Hematopoietic multipotent progenitor cell (in vitro differentiated cells): ENCODE measurements at places on chromosomes 13 and 19. TPM values are rescaled to one million over a fixed set of nuclear protein-coding genes. Genes with fewer than 3 reads are reported as not detected.

The SIRT2 gene
- 59.0 TPM for total RNA-seq

The CYP4F22 gene
- total RNA-seq: 5.4 TPM

The C1QTNF9B gene
- total RNA-seq: not detected

The ZNF234 gene
- 4.6 TPM for total RNA-seq

The PROZ gene
- not detected for total RNA-seq

The BRME1 gene
- 2.4 TPM for total RNA-seq

The LRP3 gene
- 6.7 TPM for total RNA-seq

The COX6B2 gene
- total RNA-seq: 0.27 TPM

The FCAR gene
- 1.3 TPM for total RNA-seq

The ZNF772 gene
- 29.9 TPM for total RNA-seq

The ZNF575 gene
- total RNA-seq: 0.81 TPM

The PLK5 gene
- not detected for total RNA-seq

The FOSB gene
- 300 TPM for total RNA-seq

The TSSK6 gene
- total RNA-seq: 5.4 TPM

The SNRPD2 gene
- total RNA-seq: 215 TPM

The PRSS57 gene
- 829 TPM for total RNA-seq

The CPAMD8 gene
- total RNA-seq: 0.81 TPM

The ASF1B gene
- total RNA-seq: 15.6 TPM

The ADAMTS10 gene
- 34.5 TPM for total RNA-seq

The SYCN gene
- total RNA-seq: not detected

The GPR12 gene
- total RNA-seq: 0.81 TPM

The ZNF227 gene
- total RNA-seq: 11.3 TPM

The IRF3 gene
- total RNA-seq: 86.7 TPM

The ZNF491 gene
- 1.9 TPM for total RNA-seq

The LRRC8E gene
- total RNA-seq: 0.27 TPM

The FGF21 gene
- not detected for total RNA-seq

The ZNF681 gene
- total RNA-seq: 2.2 TPM

The CEACAM7 gene
- total RNA-seq: not detected

The UPF3A gene
- total RNA-seq: 20.2 TPM
